ENCODE measurements at places on chromosomes 2 and 18. TPM values are rescaled to one million over a fixed set of nuclear protein-coding genes. Genes with fewer than 3 reads are reported as not detected.
A peak's percentile ranks its signal among the peaks of the same experiment; 100 is the strongest.

DNA sequence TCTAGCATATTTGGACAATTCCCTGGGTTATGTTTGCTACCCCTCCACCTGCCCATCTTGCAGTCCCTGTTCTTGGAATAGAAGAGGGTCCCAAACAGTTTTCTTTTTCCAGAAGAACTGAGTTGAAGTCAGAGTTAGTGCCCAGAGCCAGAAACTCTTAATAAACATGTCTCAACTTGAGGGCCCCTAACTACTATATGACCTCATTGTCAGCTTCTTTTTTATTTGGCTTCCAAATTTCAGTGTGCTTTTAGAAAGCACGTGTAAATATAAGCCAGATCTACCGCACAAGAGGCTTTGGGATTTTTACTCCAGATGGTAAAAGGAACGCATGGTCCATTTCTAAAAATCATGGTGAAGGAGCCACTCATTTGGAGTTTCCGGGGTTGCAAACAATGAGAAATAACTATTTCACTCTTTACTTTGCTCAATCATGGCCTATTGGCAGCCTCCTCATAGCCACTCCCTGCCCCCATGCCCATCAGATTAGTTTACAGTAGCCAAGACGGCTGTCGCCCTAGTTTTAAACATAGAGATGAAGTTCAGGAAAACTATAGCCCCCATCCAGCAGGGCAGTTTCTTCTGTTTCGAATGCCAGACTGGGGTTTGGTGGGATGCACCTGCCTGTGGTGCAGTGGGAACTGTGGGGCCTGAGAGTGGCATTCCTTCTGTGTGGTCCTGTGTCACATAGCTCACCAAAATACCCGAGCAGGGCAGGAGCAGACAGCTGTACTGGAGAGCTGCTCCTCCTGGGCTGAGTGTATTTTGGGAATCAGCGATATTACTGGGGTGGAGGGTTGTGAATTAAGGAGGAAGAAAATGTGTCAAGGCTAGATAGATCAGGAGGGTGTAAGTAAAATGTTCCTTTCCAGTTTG lies 1.7 kb downstream of the MAPRE3 start:
- no peak for DNase-seq

DNA sequence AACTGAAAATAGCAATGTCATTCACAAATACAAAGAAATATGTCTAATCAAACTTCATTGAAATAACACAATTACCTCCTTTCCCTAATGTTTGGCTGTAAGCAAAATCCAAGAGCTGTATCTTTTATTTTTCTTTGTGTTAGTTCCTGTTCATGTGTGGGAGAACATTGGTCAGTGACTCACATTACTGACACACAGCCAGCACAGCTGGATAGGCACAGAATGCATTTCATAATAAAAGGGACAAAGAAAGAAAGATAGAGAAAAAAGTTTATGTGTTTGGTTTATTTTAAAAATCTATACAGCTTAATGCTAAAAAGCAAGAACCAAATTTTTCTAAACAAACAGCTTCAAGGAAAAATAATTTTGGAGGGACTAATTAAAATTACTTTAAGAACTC lies 185.6 kb upstream of the COL3A1 start:
- DNase-seq, result peak; percentile 92

GRCh38 chr2:141611-142010 lies 95.3 kb upstream of the FAM110C start:
- no peak for DNase-seq

SERPINB13 gene
- total RNA-seq, result not detected

PAIP2B gene
- total RNA-seq, result under 0.01 TPM
